ENCODE measurements at places on chromosomes 6 and 20.

DNA sequence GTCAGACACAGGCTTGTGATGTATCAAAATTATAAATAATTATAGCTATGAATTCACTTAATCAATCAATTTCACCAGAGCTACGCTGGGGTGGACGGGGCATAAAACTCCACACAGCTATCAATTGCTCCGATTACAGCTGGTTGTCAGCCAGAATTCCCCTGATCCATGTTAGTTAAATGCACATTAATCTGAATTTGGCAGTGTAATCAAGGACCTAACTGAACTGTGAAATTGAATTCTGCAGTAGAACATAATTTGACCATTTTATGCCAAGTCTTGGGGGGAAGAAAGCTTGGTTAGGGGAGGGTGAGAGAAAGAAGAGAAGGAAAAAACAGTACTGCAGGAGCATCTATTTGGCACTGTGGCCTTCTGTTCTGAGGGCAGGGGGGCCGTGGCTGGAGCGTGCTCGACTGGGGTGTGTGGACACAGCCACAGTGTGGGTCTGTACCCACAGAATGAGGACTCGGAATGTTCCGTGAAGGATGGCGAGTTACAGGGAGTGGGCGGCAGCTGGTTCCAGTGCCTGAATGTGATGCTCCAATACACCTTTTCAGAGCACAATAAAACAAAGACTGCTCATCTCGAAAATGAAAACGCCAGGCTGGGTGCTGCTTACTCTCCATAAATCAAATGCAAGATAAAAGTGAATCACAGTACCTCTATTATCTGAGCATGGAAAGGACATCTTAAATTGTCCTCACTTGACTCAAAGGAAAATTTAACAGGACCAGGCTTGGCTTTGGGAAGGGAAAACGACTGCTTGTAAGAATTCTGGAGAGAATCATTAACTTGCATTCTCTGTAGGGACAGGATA lies 59.2 kb downstream of the LAMP5 start:
- DNase-seq: no peak

- no peak for DNase-seq
Observed at GRCh38 chr6:42129360-42129676, 13.1 kb downstream of the C6orf132 start.

DNA sequence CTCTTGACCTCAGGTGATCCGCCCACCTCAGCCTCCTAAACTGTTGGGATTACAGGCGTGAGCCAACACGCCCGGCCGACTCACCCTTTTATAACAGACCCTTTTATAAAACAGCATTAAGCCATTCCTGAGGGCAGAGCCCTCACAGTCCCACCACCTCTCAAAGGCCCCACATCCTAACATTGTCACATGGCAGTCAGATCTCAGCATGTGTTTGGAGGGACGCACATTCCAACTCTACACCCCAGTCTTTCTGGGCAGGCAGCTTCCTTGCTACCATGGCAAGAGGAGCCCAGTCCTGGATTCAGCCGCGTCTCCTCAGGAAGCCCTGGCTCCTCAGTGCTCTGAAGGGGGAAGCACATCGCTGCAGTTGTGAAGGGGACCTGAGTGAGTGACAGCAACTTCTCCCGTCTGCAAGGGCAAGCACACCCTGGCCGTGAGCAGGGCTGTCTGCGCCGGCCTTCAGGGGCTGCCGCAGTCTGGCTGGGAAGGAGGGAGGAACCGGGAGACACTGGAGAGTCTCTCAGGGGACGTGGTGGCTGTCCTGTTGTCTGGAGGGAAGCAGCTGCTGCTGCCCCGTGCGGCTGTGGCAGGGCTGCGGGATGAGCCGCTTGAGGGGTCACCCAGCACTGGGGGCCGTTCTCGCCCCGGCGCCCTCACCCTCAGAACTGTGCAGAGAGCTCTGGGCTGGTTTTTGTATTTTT lies 15.9 kb downstream of the OSBPL2 start:
- DNase-seq: no peak

DNA sequence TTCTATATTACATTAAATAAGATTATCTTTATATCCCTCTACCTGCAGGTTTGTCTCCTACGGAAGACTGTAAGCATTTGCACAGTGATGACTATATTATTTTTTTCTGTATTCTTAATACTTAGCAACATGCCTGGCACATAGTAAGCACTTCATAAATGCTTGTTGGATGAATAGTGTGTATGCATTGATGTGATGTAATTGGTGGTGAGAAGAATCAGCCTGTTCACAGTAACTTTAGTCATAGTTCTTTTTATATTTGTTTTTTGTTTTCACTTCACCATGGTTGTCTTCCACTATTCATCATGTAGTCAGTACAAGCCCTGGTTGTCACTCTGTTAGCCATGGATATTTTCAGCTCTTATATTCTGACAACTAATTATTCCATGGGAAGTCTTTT lies 184.0 kb upstream of the FLRT3 start:
- peak; percentile 9 for DNase-seq

DNA sequence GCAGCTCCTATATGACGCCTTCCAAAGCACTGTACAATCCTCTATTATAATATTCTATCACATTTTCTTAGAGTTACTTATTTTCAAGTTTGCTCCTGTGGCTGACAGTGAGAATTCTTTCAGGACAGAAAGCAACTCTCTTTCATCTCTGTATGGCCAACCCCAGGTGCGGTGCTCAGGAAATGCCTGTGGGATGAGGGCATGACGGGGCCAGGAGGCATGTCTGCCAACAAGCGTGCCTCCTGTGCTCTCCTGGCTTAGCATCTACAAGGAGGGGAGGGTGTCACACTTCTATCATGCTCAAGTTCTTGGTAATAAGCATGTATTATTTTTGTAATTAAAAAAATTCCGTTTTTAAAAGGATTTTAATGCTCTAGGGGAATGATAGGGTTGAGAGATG lies 11.4 kb downstream of the MRPL14 start:
- peak; percentile 88 for DNase-seq

- peak; percentile 82 for DNase-seq
Observed at GRCh38 chr6:100353276-100354015, 111.3 kb downstream of the SIM1 start.

DNA sequence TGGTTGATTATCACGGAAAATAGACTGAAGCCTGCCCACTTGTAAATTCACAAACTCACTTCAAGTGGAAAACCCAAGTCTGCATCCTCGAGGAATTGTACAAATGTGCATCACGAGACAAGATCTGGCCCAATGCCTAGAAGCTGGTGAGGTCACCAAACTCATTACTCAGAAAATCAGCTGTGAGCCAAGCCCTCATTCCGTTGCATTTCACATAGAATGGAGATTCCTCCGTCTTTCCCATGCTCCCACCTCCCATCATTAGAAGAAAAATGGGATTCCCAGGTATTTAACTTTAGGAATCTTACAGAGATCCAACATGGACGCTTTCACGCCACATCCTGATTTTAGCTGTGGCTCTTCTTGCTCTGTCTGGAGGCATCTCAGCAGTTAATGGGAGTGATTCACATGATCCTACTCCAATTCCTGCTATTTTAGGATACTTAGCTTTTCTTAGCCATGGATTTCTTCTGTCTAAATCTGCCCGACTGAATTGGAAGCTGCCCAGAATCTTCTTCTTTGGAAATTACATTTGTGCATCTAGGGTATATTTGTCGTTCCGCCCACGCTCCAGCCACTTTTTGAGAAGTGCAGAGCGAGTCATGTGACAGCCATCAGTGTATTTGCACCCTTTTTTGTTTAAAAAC lies 68.7 kb upstream of the STMND1 start:
- DNase-seq: peak; percentile 95

DNA sequence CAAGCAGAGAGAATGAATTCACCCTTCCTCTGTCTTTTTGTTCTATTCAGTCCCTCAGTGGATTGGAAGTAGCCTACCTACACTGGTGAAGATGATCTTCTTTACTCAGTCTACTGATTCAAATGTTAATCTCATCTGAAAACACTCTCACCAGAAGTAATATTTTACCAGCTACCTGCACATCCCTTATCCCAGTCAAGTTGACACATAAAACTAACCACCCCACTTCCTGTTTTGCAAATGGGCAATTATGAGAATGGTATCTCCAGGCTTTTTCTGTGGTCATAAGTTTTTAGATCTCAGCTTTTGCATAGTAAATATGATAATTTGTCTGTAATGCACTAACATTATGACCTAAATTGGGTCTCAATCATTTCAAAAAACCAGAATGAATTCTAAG lies 228.8 kb upstream of the ECI2 start:
- DNase-seq: no peak

GRCh38 chr20:19562426-19562825 lies 195.6 kb upstream of the RIN2 start:
- DNase-seq: no peak

GRCh38 chr6:44056392-44057237 lies 70.6 kb downstream of the MRPL14 start:
- peak; percentile 87 for DNase-seq

DNA sequence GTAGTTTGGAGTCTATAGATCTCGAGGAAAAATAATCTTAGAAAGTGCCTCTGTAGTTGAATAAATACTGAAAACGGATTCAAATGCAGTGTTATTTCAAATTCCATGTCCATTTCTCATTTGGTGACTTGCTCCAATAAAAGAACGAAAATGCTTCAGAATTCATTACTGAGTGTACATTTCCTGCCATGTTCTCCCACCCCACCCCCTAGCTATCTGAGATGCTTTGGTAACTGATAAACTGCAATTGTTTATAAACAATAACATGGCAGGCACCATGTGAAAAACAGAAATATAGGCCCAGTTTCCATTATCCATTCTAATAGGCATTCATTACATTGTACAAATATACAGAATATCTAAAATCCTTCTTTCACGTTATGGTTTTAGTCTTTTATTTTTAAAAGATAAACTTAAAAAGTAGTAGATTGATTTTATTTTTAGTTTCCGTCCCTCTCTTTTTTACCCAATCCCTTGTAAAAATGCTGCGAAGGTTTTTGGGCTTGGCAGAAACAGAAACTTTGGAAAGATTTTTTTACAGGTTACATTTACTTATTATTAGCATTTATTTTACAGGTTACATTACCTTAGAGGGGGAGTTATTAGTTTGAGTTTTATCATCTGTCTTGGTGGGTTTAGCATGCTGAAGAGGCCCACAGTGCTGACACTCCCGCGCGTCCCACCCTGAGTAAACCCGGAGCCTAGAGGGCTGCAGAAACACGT lies 1.5 kb downstream of the FAM162B start:
- no peak for DNase-seq

GRCh38 chr6:163398815-163399214 lies 15.7 kb upstream of the QKI start:
- DNase-seq: no peak

- peak; percentile 13 for DNase-seq
Observed at GRCh38 chr6:127844529-127844928, 56.3 kb downstream of the THEMIS start.

GRCh38 chr6:108242721-108243120 lies 18.1 kb downstream of the SNX3 start:
- DNase-seq: peak; percentile 50

GRCh38 chr6:43724914-43725642 lies 37.5 kb upstream of the MRPS18A start:
- DNase-seq: peak; percentile 92

DNA sequence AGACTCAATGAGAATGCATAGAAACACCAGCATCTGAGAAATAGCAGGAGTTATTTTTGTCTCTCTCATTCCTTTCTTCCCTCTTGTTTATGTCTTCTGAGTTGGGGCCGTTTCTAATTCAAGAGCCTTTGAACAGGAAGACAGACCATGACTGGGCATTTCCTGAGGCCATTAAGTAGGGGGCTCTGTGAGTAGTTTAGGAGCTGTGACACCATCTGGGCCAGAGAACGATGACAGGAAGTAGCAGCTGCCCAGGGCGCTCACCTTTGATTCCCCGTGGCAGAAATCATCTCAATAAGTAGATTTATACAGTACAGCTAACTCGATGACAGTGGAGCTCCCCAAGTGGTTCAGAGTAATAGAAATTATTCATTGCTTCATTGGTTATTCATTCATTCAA lies 298.4 kb upstream of the PLN start:
- DNase-seq: no peak

DNA sequence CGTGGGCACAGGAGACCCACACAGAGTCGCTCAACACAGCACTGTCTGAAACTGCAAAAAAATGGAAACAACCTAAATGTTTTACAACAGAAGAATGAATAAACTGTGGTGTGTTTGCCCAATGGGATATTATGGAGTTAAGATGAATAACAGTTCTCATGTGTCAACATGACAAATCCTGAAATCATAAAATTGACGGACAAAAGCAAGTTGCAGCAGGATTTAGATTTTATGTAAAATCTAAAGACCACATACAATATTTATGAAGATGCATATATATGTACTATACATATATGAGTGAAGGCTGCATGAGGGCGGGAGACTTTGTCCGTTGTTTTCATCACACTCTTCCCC lies 79.7 kb downstream of the GRM4 start:
- no peak for DNase-seq

DNA sequence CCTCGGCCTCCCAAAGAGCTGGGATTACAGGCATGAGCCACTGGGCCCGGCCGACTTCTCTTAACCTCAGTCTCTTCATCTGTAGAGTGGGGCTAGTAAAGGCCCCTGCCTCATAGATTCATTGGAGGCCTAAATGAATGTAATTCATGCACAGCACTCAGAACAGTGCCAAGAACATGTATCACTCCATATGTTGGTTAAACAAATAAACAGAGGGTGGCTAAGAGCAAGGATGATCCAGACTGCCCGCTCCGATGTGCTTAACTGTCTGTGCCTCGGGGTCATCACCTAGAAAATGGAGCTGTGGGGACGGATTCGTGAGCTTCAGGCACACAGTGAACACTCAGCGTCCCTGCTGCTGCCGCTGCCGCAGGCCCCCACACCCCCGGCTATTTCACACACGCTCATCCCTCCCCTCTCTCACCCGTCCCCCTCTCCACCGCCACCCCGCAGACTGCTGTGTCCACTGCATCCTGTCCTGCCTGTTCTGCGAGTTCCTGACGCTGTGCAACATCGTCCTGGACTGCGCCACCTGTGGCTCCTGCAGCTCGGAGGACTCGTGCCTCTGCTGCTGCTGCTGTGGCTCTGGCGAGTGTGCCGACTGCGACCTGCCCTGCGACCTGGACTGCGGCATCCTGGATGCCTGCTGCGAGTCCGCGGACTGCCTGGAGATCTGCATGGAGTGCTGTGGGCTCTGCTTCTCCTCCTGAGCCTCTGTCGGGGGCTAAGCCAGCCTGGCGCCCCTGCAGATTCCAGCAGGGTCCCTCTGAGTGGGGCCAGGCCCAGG lies 14.8 kb downstream of the MDFI start:
- DNase-seq: no peak

DNA sequence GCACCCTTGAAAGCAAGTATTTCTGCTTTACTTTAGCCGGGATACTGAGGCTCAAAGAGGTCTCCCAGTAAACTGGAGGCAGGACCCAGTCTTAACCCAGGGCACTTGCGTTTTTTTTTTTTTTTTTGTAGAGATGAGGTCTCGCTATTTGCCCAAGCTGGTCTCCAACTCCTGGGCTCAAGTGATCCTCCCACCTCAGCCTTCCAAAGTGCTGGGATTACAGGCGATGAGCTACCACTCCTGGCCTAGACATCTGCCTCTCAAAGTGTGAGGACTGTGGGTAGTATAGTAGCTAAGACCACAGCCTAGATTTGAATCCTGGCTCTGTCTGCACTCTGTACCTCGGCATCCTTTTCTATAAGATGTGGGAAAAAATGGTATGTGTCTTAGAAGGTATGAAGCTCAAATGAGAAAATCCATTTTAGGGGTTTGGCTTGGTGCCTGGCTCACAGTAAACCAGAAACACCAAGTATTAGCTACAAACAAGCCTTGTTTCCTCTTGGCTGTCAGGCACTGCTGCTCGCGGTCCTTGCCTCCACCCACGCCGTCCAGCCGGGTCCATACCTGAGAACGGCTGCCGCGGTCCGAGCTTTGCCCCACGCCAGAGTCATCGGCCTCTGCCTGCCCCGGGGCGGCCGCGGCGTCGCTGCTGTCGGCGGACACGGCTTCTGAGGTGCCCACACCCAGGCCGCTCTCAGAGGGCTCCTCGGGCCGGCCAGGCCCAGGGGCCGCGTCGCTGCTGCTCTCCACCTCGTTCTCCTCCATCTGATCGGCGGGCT lies 1.2 kb downstream of the ZNF335 start:
- no peak for DNase-seq

Data from fibroblast of lung (primary cell).